ENCODE measurements at places on chromosomes 7 and 10. TPM values are rescaled to one million over a fixed set of nuclear protein-coding genes. Genes with fewer than 3 reads are reported as not detected.

DNA sequence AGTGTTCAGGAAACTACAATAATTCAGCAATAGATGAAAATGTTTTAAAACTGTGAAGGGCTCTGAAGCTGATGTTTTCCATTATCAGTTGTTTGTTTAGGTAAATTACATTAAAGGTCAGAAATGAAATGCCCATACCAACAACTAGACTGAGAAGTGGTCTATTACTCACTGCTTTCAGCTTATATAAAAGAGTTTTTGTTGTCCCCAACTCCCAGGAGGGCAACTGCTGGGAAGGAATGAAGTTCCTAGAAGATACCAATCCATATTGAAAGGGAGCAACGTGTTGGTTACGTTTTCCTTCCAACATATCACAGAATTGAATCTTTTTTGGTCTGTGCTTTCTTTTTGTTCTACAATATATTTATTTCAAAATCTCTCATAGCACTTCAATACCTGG is 330.6 kb upstream of the LRRN3 start:
- no peak for DNase-seq

DNA sequence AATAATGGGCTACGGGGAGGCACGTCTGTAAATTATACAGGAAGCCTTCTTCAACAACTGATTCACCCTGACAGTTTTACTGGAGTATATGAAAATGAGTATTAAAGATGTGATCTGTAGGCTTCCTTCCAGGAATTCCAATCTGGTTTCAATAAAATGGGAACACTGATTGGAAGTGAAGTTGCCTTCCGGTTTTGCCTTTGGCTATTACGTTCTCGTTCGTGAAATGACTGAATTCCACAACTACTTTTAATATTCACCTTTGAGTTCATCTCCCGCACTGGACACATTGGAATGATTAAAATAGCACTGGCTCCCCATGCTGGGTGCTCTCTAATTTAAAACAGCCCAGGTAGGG is 350.1 kb upstream of the MKI67 start:
- no peak for DNase-seq

DNA sequence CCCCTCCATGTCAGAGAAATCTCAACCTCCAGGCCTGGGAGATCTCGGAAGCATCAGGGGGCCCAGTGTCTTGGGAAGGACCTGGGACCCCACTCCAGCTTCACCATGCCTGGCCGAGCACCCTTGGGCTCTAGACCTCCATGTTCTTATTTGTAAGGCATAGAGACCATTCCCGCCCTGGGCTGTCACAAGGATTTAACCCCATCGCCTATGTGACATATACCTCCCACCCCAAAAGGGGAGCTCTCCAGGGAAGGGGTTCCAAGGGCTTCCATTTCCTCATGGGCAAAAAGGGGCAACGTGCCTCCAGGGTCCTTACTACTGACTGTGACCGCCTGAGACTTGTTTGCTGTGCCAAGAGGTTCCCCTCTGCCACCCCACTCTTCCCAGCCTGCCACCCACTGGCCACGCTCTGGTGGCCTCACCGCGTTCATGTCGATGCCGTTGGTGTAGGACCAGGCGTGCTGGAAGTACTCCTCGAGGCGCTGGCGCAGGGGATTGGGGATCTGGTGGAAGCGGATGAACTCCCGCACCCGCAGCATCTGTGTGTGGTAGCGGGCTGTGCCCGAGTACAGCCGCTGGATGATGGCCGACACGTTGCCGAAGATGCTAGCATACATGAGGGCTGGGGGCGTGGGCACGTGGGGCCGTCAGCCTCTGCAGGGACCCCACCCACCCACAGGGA is 27.5 kb downstream of the KCNH2 start:
- DNase-seq, result no peak

DNA sequence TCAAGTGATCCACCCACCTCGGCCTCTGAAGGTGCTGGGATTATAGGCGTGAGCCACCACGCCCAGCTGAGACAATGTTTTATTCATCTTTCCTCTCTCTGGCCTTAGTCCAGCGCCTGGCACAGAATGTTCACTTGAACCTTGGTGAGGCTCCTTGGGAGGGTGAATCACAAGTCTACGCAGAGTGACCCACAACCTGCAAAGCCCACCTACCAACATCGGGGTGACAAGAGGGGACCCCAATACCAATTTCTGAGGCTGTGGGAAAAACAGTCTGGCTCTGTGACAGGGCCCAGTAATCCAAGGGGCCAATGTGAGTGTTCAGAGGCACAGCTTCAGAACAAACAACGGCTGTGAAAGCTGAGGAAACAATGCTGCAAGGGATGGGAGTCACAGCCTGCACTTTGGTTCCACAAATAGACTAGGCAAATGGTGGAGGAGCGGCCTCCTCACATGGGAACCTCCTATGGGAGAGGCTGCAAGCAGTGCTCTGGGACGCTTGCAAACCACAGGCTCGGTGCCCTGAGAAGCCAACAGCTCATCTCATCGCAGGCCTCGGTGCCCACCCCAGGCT is 5.6 kb upstream of the MALSU1 start:
- peak; percentile 13 for DNase-seq

DNA sequence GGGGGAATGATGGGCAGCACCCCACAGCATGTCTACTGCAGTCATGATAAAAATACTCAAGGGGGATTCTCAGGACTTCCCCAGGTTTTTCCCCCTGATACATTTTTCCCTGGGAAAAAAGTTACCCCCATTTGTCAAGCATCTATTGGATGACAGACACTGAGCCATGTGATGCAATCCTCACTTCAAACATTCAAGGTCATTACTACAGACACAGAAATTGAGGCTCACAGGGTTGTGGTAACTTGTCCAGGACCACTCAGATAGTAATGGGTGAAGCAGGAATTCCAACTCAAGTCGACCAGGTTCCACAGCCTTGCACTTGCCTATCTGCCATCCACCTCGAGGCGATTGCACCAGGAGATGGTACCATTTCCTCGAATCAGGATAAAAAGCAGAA is 31.7 kb downstream of the PPP1R3C start:
- no peak for DNase-seq

DNA sequence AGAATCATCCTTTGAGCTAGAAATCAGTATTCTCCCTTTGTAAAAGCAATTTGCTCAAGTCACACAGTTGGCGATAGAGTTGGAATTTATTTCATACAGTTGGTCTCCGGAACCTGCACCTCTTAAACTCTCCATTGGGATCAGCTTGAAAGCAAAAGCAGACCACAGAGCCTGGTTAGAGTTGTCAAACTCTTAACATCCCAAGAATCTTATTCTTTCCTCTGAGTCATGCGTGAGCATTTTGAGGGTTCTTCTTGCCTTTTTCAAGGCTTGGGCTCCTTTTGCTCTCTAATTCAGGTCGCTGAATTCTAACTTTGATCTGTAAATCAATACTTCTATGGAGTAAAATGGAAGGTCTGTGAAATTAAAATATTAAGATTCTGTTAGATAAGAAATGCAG is 19.6 kb upstream of the SCIN start:
- no peak for DNase-seq

GRCh38 chr10:58393317-58393716 is 8.1 kb downstream of the TFAM start:
- DNase-seq, result no peak

- DNase-seq, result no peak
Observed at GRCh38 chr10:118735294-118735693, 19.5 kb downstream of the CACUL1 start.

- DNase-seq, result no peak
Observed at GRCh38 chr7:142808802-142809583, 38.2 kb downstream of the PRSS2 start.

GRCh38 chr7:129144095-129144833 is at the start of gene TSPAN33:
Gene TSPAN33 (plus strand): TSS chr7:129144707. CDS start chr7:129144981, 274 bp downstream.
- DNase-seq, result peak; percentile 65

- DNase-seq, result no peak
Observed at GRCh38 chr7:127257086-127257485, 4.3 kb upstream of the GRM8 start.

GRCh38 chr10:122349758-122350369 is 24.6 kb upstream of the PLEKHA1 start:
- no peak for DNase-seq

GRCh38 chr10:117534321-117535297 is 7.9 kb upstream of the EMX2 start:
- DNase-seq, result no peak

DNA sequence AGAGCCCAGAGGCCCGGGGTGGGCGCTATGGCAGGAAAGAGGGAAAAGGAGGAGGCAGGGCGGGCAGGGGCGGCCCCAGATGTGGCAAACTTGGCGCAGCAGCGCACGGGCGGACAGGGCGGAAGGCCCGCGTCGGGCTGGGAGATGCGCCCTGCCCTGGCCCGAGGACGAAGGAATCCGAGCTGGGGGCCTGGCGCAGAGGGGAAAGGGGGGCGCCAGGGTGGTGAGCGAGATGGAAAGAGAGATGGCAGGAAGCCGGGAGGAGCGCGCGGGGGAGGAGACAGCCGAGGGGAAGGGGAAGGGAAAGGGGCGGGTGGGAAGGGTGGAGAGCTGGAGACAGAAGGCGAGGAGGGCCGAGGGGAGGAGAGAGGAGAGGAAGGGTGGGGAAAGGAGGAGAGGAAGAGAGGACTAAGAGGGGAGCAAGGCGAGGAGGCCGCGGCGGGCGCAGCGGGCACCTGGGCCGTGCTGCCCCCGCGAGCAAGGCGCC is at the start of gene MARVELD1:
TSS of gene MARVELD1 (plus strand) at position 392 of the 487 bp plus-strand sequence. CDS start 147 bp downstream, outside the sequence.
- peak; percentile 87 for DNase-seq

DNA sequence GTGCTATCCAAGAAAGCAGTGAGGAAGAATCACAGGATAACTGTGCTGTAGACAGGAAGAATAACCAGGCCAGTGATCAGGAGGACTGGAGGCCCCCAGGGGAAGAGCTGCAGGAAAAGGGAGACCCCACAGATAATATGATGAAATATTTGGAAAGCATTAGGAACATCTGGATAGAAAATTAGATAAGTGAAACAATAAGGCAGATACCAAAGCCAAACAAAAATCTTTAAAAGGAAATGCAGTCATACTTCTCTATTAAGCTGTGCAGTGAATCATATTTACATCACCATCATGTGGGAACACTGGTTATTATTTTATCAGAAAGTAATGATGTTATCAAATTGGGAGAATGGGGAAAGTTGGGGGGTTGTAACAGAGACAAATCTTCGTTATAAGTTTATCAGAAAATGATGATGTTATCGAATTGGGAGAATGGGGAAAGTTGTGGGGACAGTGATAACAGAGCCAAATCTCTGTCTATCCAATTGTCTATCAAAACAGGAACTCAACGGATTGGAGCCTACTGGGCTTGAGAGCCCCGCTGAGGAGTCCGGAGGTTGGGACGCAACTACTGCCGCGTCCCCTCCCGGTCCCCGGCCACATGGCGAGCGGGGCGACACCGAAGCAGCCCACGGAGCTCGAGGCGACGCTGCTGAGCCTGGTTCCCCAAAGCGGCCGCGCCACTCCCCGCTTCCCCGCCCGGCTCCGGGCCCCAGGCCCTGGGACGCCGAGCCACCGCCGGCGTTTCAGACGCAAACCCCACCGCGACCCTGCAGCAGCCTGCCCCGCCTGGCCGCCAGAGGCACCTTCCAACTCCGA is 14.0 kb upstream of the RALA start:
- DNase-seq, result no peak

DNA sequence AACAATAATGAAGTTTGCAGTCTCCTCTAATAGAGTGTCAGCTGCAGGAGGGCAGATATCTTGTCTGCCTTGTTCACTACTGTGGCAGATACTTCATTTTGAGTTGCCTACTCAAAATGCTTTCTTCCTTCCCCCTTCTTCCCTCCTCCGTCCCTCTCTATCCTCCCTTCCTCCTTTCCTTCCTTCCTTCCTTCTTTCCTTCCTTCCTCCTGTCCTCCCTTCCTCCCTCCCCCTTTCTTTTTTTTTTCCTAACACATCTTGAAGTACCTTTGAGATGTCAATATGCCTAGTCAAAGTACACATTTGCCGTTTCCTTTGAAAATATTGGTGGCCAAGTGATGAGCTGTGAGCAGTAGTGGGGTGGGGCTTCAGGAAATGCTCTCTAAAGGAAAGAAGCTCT is 18.7 kb upstream of the ST7 start:
- DNase-seq, result no peak

- no peak for DNase-seq
Observed at GRCh38 chr10:1736144-1736971, 967 bp downstream of the ADARB2 start.

GRCh38 chr10:88546497-88546896 is 36.6 kb downstream of the RNLS start:
- no peak for DNase-seq

DNA sequence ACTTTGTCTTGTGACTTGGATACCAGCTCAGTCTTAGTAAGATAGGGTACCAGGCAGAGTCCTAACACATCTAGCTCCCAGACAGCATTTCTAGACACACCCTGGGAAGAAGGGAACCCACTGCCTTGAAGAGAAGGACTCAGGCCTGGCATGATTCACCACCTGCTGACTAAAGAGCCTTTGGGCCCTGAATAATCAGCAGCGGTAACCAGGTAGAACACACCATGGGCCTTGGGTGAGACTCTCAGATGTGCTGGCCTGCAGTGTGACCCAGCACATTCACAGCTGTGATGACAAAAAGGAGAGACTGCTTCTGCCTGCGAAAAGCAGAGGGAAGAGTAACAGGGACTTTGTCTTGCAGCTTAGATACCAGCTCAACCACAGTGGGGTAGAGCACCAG is 10.4 kb upstream of the TNKS2 start:
- DNase-seq, result no peak

GRCh38 chr7:22452142-22452959 is 47.6 kb downstream of the STEAP1B start:
- no peak for DNase-seq

The LIPM gene
- not detected for total RNA-seq

The CNPY1 gene
- total RNA-seq, result not detected

The MINDY3 gene
- 9.3 TPM for total RNA-seq

The ZNF853 gene
- 23.6 TPM for total RNA-seq

The POLR2J2 gene
- total RNA-seq, result not detected

The LRRD1 gene
- not detected for total RNA-seq

The SLC18A3 gene
- total RNA-seq, result not detected

The GNGT1 gene
- total RNA-seq, result not detected

Data from MG63 (cell line).